Glutamatergic neuron (in vitro differentiated cells): ENCODE measurements at places on chromosomes 7 and 10. TPM values are rescaled to one million over a fixed set of nuclear protein-coding genes. Genes with fewer than 3 reads are reported as not detected.
A peak's percentile ranks its signal among the peaks of the same experiment; 100 is the strongest.

- DNase-seq = no peak
Measured at GRCh38 chr10:109762555-109762954, 160.8 kb downstream of the XPNPEP1 start.

GRCh38 chr10:58107506-58107905, 160.2 kb downstream of the IPMK start:
- DNase-seq = no peak

The ACSM6 gene
- not detected for total RNA-seq

DNA sequence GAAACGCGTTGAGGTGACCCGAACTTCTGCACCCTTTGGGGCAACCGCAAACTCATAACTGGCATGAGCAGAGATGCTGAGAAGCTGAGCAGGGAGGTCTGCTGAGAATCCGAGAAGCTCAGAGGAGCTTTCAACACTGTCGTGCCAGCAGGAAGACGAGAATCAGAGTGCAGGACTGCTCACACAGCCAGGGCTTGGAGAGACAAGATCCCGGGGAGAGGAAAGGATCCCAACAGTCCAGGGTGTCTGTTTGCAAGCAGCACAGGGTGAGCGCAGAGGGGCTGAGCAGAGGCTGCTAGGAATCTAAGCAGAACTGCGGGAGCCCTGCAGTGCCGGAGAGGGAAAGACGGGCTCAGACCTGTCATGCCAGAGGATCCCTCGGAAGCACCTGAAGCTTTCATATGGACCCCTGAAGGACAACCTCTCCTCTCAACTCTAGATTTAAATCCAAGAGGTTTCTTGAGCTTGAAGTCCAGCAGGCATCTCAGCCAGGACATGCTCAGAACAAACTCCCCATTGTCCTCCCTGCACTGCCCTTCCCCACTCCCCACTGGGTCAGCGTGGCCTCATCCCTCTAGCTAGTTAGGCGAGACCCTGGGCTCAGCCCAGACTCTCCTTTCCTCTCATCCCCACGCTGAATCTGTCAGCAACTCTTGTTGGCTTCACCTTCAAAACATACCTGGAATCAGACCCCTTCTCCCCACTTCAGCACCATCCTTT, 40.7 kb downstream of the FOXL3 start:
- DNase-seq = no peak

DNA sequence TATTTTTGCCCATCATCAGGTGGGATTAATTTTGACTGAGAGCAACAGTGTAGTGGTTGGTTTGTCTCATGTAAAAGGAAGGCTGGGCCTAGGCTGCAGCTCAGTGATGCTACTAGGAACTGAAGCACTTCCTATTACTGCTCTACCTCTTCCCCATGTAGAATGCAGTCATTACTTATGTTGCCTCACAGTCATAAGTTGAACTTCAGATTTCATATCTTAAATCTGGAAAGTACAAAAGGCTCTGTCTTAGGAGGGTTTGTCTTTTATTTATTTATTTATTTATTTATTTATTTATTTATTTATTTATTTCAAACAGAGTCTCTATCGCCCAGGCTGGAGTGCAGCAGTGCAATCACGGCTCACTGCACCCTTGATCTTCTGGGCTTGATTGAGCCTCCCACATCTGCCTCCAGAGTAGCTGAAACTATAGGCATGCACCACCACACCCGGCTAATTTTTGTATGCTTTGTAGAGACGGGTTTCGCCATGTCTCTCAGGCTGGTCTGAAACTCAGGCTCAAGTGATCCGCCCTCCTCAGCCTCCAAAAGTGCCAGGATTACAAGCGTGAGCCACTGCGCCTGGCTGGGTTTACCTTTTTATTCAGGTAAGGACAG, 721.7 kb upstream of the GALNT17 start:
- no peak for DNase-seq

DNA sequence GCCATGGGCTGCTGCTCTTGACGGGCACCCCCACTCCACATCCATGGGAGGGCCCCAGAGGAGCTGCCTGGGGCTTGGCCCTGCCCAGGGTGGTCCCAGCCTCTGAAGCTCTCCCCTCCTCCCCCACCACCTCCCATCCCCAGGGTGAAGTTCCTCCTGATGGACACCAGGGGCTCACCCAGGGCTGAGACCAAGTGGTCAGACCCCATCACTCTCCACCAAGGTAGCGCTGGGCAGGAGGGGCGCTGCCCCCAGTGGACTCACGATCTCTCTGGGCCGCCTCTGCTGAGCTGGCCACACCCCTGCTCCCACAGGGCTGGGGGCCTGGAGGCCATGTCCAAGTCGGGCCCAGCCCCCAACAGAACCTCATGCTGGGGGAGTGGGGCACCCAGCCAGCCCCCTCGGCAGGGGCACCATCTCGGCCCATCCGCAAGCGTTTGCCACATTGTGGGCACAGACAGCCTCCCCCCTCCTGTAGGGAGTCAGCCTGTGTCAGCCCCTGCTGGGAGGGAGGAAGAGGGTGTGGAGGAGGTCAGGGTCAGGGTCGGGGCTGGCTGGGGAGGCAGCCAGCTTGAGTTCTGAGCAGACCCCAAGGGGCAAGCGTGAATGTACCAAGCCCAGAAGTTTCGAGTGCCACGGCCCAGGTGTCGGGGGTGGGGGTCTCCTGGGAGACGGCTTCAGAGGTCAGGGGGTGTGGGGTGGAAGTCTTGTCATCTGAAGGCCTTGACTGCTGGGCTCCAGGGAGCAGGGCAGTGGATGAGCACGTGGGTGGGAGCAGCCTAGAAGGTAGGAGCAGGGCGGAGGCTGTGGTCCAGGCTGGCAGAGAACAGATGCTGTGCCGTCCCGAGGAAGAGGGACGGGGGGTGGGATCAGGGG, 2.8 kb downstream of the UPK3B start:
- peak; percentile 64 for DNase-seq

- no peak for DNase-seq
Measured at GRCh38 chr7:66321283-66321682, 116.1 kb downstream of the TPST1 start.

- DNase-seq = no peak
Measured at GRCh38 chr10:11441151-11441535, 170.3 kb downstream of the USP6NL start.

- DNase-seq = no peak
Measured at GRCh38 chr7:87190783-87191182, 28.7 kb downstream of the TMEM243 start.
